ENCODE measurements at places on chromosomes 2 and 18.

DNA sequence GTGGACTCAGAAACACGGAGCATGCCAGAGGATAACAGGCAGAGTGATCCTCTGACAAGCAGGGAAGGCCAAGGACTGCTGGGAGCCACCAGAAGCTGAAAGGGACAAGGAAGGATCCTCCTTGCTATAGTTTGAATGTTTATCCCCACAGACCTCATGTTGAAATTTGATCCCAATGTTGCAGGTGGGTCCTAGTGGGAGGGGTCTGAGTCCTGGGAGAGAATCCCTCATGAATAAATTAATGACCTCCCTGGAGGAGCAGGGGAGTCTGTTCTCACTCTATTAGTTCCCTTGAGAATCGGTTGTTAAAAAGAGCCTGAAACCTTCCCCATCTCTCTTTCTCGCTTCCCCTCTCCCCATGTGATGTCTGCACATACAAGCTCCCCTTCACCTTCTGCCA, 124.4 kb downstream of the FBXO15 start:
- no peak for DNase-seq

DNA sequence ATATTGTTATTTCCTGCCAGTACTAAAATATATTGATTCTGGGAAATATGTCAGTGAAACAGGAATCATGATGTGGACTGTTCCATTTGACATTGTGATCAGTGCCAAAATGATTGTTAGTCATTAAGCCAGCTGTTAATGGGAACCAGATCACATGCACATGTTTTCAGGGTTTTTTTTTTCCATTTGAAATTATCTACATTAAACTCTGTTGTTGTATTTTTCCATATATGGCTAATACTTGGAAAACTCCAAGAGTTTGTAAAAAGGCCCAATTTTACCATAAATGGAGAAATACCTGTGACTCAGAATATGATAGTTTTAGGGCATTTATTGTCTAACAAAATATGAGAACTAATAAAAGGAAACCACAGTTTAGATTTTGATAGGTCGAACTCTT, 13.4 kb downstream of the ITGAV start:
- no peak for DNase-seq

GRCh38 chr2:100321866-100322820, at the start of gene LONRF2:
Gene LONRF2 (minus strand): TSS chr2:100322501. CDS start chr2:100322093, 408 bp downstream.
- DNase-seq = peak; percentile 25

DNA sequence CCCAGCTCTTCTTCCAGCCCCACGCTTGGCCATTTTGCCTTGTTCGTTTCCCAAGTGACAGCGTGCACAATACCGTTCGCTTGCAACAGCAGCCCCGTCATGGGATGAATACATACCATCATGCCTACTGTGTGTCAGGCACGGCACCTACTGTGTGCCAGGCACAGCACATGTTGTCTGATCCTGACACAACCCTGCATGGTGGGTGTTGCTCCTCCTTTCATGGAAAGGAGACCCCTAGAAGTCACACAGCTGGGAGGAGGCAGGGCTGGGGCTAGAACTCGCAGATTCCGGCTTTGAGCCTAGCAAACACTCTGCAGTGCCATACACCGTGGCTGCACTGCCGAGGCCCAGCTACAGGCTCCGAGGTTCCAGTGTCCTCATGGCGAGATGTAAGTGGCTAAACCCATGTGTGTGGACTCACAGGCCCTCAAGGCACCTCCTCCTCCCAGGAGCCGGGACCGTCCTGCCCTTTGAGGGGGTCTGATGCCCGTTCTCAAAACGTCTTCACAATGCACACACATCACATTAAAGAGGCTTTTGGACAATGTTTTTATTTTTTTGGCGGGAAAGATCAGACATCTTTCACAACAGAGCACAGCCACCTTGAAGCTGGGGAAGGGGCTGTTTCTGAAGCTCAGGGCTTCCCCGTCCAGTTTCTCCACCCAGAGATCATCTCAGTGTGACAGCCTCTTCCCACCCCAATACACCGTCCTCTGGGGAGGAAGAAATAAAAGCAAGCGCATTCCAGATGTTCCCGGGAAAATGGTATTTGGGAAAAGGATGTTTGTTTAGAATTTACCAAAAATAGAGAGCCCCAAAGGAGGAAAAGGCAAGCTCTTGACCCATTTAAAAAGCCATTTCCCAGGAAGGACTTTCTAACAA, 64.9 kb downstream of the HS1BP3 start:
- no peak for DNase-seq

- DNase-seq = no peak
Measured at GRCh38 chr18:69622184-69622583, 221.5 kb downstream of the DOK6 start.

GRCh38 chr18:75037689-75037955, 171.3 kb downstream of the PTGR3 start:
- no peak for DNase-seq

DNA sequence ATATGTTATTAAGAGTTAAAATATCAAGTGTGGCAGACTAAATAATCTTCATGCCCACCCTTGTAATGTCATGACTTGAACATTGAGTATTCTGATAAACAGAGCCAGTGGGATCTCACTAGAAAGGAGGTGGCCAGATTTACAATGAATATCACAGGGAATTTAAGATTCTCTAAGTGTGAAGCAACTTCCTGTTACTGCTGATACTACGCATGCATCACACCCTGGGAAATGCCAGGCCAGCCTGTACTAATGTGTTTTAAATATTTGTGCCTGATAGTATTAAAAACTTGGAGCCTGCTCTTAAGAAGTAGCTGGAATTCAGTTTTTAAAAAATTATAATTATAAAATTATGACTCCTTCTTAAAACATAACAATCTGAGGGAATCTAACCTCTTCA, 148.3 kb downstream of the LAMA3 start:
- peak; percentile 29 for DNase-seq

DNA sequence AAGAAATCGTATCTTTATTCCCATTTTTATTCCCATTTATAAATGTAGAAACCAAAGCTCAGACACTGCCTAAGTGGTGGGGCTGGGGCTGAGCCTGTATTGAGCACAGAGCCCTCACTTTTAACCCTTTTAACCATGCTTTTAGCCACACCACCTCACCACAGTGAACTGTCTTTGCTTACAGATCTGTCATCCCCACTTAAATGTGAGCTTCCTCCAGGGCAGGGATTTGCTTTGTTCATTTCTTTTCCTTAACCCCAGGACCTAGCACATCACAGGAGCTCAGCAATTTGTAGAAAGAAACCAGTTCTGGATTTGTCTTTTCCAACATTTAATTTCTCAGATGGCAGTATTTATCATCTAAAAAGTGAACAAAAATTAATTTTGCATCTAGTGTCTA, 2.2 kb downstream of the BOD1L2 start:
- no peak for DNase-seq

- DNase-seq = no peak
Measured at GRCh38 chr2:102872388-102872787, 110.6 kb downstream of the TMEM182 start.

DNA sequence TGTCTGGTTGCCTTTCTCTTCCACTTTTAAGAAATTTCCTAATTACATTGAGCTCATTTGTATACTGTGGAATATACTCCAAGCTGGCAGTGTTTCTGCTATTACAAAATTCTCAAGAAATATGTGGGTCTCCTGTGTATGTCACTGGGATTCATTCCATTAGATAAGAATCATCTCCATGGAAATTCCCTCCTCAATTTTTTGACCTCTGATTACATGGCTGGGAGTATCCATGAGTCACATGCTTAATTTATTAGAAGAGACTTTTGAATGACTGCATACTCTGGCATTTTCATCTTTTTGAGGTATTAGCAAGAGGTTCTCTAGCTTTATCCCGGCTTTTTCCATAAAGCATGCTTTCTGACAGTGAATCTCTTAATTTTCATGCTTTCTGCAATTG, 665.5 kb upstream of the CNTNAP5 start:
- DNase-seq = no peak

- no peak for DNase-seq
Measured at GRCh38 chr18:69246027-69246426, 154.7 kb upstream of the DOK6 start.
